ENCODE measurements at places on chromosomes 1 and 21. TPM values are rescaled to one million over a fixed set of nuclear protein-coding genes. Genes with fewer than 3 reads are reported as not detected.

GBP2 gene
- total RNA-seq: 196 TPM

SHISA4 gene
- 1.8 TPM for total RNA-seq

FALEC gene
- total RNA-seq: not detected

NLRP3 gene
- 0.27 TPM for total RNA-seq

GFI1 gene
- 92.4 TPM for total RNA-seq

FOXD2 gene
- 0.20 TPM for total RNA-seq

KCNJ9 gene
- not detected for total RNA-seq

GPR37L1 gene
- not detected for total RNA-seq

VCAM1 gene
- 0.22 TPM for total RNA-seq

UBASH3A gene
- total RNA-seq: 76.0 TPM

TNNI3K gene
- total RNA-seq: not detected

PDPN gene
- not detected for total RNA-seq

CD2 gene
- 495 TPM for total RNA-seq

HPCAL4 gene
- 3.0 TPM for total RNA-seq

Measured in T-helper 1 cell treated with Interleukin-12 subunit alpha and Interleukin-12 subunit beta and Interleukin-4 antibody, amounts not matched to agents 30 ng/mL and 1 ng/mL, for 36 hours (primary cell).